NCI-H1048 (cell line): ENCODE measurements at places on chromosomes 13 and 19.

DNA sequence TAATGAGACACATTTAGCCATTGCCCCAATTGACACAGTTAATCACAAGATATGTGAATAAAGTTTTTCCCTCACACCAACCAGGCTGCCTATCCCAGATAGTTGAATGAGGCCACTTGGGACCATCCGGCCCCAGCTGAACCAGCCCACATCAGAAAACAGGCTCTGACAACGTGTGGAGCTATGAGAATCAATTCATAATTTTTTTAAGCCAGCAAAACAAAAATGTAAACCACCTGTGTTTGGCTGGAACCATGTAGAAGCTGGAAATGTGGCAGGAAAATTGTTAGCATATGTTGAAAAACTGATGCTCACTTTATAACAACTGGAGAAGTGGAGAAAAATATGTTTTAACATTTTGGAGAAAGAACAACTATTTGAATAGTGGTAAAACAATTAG lies 1161.3 kb downstream of the SLITRK1 start:
- no peak for DNase-seq

DNA sequence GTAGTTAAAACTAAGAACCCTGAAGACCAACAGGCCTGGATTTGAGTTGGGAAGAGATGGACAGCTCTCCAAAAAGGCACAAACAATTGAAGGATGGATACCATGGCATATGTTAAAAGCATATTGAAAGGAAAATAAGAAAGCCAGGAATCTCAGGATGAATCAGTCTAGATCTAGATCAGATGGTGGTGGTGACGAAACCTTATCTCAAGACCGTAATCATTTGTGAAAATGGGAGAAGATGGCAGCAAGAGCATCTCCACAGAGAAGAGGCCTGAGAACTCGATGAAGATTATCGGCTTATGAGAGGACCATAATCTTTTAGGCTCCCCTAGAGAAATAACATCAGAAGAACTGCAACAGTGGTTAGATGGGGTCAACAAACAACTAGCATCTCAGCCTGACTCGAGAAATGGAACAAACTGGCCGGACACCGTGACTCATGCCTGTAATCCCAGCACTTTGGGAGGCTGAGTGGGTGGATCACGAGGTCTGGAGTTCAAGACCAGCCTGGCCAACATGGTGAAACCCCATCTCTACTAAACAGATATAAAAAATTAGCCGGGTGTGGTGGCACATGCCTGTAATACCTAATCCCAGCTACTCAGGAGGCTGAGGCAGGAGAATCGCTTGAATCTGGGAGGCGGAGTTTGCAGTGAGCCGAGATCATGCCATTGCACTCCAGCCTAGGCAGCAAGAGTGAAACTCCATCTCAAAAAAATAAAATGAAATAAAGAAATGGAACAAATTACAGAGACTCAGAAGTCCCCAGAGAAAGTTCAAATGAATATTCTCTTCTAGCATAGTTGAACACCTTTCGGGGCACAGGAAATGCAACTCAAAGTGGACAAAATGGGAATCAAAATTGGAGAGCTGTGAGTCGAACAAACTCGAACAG lies 47.6 kb downstream of the FOXO1 start:
- DNase-seq, result no peak

GRCh38 chr13:85298387-85298924 lies 500.8 kb downstream of the SLITRK6 start:
- no peak for DNase-seq

GRCh38 chr13:27403727-27404385 lies 20.6 kb upstream of the GTF3A start:
- DNase-seq, result no peak

DNA sequence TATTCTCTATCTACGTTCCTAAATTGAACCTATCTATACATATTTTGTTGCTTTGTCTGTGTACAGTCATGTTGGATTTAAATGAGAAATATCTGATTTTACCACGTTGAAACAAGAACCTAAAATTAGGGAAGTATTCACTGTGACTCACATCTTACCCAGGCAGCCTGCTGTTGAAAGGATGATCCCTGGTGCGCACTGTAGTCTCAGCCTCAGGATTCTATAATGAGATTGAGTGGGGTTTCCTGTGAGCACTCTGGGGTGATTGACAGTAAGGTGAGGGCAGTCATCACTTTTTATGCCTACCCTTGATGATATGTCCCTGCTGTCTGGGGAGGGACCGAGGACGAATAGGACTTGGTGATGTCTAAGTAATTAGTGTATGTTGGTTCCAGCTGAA lies 35.4 kb downstream of the PCCA start:
- no peak for DNase-seq

- DNase-seq, result no peak
Measured at GRCh38 chr19:42544146-42544545, 15.9 kb upstream of the CEACAM1 start.

DNA sequence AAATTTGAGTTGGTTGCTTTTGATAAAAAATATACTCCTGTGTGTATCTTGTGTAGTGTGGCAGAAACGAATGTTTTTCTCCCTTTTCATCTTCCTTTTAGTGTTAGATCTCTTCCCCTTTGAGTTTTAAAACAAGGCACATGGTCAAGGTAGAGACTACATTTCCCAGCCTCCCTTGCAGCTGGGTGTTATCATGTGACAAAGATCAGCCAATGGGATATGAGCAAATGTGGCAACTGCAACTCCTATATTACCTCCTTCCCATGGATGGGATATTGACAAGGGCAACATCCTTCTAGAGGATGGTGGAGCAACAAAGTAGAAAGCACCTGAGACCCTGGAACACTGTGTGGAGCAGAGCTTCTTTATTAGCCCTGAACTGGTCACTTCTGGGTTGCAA lies 42.4 kb downstream of the ADGRE3 start:
- DNase-seq, result no peak
